Articular chondrocyte of knee joint (primary cell): ENCODE measurements at places on chromosomes 16 and 17. TPM values are rescaled to one million over a fixed set of nuclear protein-coding genes. Genes with fewer than 3 reads are reported as not detected.

TERB1 gene
- 0.13 and 0.22 TPM in 2 replicates for total RNA-seq

NPIPA7 gene
- 0.11 and 0.78 TPM in 2 replicates for total RNA-seq

MPP2 gene
- total RNA-seq, result 3.7 and 3.9 TPM in 2 replicates

PRPSAP2 gene
- total RNA-seq, result 29.1 and 30.2 TPM in 2 replicates

VAMP2 gene
- total RNA-seq, result 4.1 and 5.1 TPM in 2 replicates
